ENCODE measurements at places on chromosomes 6 and 20. TPM values are rescaled to one million over a fixed set of nuclear protein-coding genes. Genes with fewer than 3 reads are reported as not detected.
A peak's percentile ranks its signal among the peaks of the same experiment; 100 is the strongest.

- H3K4me3 ChIP-seq: no peak overlapping the region
- H3K27me3 ChIP-seq: no peaks in the 10 kb centered on the region
- H3K36me3 ChIP-seq: no peaks in the 10 kb centered on the region
- no peaks in the 10 kb centered on the region for H3K4me1 ChIP-seq
- no peak overlapping the region for H3K27ac ChIP-seq
Measured at GRCh38 chr6:146335336-146335735, 208.3 kb upstream of the RAB32 start.

DNA sequence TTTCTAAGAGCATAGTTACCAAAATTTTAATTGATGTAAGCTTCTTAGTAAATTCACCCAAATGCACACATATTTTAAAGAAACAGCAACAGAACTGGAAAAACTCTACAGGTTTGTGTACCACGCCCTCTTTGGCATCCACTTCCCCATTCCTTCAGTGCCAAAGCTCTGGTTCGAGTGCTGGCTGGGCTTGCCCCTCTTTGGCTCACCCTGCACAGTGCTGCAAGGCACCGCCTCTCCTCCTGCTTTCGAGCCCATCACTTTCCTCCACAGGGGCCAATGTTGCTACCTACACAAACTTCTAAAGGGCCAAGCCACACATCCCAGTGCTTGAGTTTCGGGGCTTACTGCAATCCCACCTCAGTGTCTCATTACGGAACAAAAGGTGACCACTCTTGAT lies 9.6 kb downstream of the LRP11 start:
- H3K4me1 ChIP-seq: no peaks in the 10 kb centered on the region
- no peaks in the 10 kb centered on the region for H3K27me3 ChIP-seq
- no peaks in the 10 kb centered on the region for H3K36me3 ChIP-seq

- DNase-seq: no peak
- no peaks in the 10 kb centered on the region for H3K36me3 ChIP-seq
- H3K27ac ChIP-seq: no peak overlapping the region
Measured at GRCh38 chr6:161232010-161232409, 41.9 kb downstream of the AGPAT4 start.

DNA sequence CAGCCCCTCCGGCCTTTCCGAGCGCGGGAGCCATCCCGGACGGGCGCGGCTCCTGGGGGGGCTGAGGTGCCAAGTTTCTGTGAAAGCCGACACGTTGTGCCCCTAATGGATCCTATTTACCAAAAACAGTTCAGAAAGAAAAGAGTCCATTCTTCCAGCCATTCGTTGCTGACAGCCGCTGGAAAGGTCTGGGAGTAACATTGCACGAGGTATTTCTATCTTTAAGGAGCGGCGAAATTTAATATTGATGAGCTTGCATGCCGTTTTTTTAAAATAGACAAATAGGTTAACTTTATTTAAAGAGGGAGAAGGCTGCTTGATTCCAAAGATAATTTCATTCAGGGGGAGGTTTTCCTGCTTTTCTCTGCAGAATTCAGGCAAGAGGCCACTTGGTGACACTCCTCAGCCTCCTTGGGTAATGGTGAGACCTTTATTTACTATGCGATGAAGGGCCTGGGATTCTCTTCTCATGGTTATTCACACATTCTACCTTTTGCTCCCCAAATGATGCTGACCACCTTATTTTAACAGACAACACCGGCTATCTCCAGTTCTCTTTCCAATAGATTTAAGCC lies 988 bp downstream of the TIAM2 start:
- peak overlapping the region; percentile 42 for H3K4me3 ChIP-seq
- DNase-seq: no peak
- no peaks in the 10 kb centered on the region for H3K27me3 ChIP-seq
- H3K4me1 ChIP-seq: peaks cover 10% of the 10 kb centered on the region
- no peaks in the 10 kb centered on the region for H3K36me3 ChIP-seq
- peak overlapping the region; percentile 69 for H3K27ac ChIP-seq

DNA sequence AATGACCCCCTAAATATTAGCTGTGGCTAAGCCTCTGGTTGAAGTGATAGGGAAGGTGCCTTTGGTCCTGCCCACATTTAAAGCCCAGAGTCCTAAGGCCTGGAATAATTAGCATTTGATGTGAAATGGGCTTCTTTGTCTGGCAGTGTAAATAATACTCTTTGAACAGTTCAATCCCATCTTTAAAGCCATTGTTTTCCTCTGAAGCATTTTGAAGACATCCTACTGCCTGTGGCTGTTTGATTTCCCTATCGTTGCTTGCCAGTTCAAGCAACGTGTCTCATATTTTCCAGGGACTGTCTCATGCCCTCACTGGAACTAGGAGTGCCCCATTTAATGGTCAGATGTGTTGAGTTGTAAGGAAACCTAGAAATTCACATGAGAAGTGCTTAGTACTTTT lies 89.3 kb upstream of the BTN3A2 start:
- peaks cover 12% of the 10 kb centered on the region for H3K4me1 ChIP-seq
- no peak for DNase-seq
- no peaks in the 10 kb centered on the region for H3K27me3 ChIP-seq
- no peak overlapping the region for H3K27ac ChIP-seq
- no peaks in the 10 kb centered on the region for H3K36me3 ChIP-seq

DNA sequence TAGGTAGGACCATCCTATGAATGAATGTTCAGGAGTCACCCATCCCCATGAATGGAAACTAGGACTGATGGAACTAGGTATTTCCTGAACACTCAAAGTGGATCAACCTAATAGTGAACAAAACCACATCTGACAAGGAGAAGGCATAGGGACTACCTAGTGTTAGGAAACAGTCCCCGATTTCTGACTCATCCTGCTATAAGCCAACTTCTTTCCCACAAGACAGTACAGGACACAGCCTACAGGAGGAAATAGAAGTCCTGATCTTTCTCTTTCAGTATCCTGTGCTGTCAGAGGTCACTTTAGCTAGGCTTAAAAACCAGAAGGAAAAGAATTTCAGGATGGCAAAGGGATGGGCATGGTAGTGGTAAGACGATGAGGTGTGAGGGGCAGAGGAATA lies 19.5 kb upstream of the GMDS start:
- no peak overlapping the region for H3K27ac ChIP-seq
- H3K4me3 ChIP-seq: no peak overlapping the region
- no peaks in the 10 kb centered on the region for H3K36me3 ChIP-seq
- no peaks in the 10 kb centered on the region for H3K27me3 ChIP-seq

DNA sequence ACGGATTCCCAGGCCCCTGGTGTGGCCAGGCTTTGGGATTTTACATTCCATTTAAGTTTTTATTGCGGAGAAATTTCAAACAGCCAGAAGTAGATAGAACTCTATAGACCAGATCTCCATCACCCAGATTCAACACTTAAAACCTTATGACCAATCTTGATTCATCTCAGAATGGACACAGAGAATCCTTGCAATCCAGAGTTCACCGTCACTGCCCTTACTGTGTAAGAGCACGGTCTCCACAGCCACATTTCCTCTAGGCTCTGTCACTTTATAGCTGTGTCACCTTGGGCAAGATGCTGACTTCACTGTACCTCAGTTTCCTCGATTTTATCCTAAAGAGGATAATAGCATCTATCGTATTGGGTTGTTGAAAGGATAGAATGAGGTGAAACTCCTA lies 979 bp downstream of the ZNF133 start:
- no peaks in the 10 kb centered on the region for H3K4me1 ChIP-seq
- no peak overlapping the region for H3K27ac ChIP-seq
- H3K36me3 ChIP-seq: no peaks in the 10 kb centered on the region
- no peaks in the 10 kb centered on the region for H3K27me3 ChIP-seq

DNA sequence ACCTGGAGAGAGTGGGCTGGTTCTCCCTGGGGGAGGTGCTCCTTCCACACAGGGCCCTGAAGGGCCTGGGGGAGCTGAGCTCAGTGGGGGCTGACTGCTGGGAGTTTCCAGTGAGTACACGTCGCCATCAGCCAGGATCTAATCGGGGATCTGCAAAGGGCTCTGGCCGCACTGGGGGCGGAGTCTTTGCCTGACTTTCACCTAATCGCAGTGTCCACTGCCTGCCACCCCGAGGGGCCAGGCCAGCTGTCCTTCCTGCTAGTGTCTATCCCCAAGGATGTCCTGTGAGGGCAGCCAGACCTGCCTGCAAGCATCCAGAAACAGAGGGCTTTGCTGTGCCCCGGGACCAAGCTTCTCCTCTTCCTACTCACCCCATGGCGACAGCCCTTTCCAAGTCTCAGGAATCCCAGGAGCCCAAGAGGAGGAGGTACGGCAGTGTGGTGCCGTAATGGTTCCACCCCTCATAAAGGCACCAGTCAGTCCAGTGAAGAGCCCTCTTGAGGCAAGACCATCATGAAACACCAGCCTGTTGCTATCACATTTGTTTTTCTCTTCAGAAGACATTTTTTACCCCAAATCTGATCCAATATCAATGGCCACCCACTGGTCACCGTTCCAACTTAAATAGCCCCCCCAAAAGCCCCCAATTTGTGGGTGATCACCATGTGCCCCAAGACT lies 243.1 kb upstream of the ECI2 start:
- no peaks in the 10 kb centered on the region for H3K27me3 ChIP-seq
- H3K36me3 ChIP-seq: no peaks in the 10 kb centered on the region
- H3K27ac ChIP-seq: no peak overlapping the region
- no peak for DNase-seq

- H3K27ac ChIP-seq: no peak overlapping the region
- H3K27me3 ChIP-seq: no peaks in the 10 kb centered on the region
- DNase-seq: no peak
- no peaks in the 10 kb centered on the region for H3K36me3 ChIP-seq
Measured at GRCh38 chr6:75334266-75335040, 49.9 kb upstream of the TMEM30A start.

DNA sequence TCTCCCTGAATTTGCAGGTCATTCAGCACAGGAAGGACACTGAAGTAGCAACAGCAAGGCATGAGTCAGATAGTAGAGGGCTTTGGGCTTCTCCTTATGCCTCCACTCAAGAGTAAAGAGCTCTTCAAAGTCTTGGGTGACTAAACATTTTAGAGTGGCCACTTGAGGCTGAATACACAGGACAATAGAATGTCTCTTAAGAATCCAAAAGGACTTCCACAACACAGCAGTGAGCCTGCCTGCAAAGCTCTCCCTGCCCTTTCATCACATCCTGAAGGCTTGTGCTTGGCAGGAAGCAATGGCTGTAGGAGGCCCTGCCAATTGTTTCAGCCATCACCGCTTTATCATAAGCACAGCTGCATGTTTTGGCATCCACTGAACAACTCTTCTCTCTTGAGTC lies 36.8 kb downstream of the FOXQ1 start:
- no peak for DNase-seq
- H3K27ac ChIP-seq: no peak overlapping the region
- no peaks in the 10 kb centered on the region for H3K36me3 ChIP-seq
- no peak overlapping the region for H3K4me3 ChIP-seq

- H3K27me3 ChIP-seq: no peaks in the 10 kb centered on the region
- H3K36me3 ChIP-seq: peaks cover 31% of the 10 kb centered on the region
- H3K27ac ChIP-seq: no peak overlapping the region
- no peak for DNase-seq
Measured at GRCh38 chr6:38151580-38152500, 332.3 kb downstream of the ZFAND3 start.

GRCh38 chr20:64247970-64248841 lies 7.3 kb upstream of the PCMTD2 start:
- no peak overlapping the region for H3K4me3 ChIP-seq
- H3K27ac ChIP-seq: no peak overlapping the region
- H3K27me3 ChIP-seq: no peaks in the 10 kb centered on the region
- no peaks in the 10 kb centered on the region for H3K4me1 ChIP-seq

DNA sequence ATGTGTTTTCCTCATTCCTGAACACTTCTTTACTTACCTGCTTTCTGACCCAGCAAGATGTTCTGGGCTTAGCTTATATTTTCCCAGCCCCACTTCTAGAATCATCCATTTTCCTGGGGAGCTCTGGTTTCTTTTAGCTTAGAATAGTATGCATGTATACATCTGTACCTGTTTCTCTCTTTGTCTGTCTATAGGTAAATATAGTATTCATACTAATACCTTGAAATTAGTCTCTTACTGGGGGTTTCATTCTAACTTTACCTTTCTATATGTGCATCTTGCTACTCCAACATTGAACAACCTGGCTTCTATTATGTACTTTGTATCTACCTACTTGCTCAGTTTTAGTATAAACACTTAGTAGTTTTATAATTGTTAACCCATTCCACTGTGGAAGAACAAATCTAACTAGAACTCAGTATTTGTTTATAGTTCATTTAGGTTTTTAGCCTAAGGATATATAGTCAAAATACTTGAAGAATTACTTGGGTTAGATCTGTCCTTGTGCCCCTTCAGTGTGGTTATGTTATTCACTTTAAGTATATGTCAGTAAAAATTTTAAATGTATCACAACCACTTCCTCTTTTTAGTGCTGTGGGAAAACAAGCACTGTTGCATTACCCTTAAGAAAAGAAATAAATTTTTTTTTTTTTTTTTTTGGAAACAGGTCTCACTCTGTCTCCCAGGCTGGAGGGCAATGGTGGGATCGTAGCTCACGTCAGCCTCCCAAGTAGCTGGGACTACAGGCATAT lies 54.0 kb downstream of the ASXL1 start:
- no peak overlapping the region for H3K27ac ChIP-seq
- no peaks in the 10 kb centered on the region for H3K36me3 ChIP-seq
- no peak overlapping the region for H3K4me3 ChIP-seq
- H3K4me1 ChIP-seq: no peaks in the 10 kb centered on the region
- no peaks in the 10 kb centered on the region for H3K27me3 ChIP-seq

DNA sequence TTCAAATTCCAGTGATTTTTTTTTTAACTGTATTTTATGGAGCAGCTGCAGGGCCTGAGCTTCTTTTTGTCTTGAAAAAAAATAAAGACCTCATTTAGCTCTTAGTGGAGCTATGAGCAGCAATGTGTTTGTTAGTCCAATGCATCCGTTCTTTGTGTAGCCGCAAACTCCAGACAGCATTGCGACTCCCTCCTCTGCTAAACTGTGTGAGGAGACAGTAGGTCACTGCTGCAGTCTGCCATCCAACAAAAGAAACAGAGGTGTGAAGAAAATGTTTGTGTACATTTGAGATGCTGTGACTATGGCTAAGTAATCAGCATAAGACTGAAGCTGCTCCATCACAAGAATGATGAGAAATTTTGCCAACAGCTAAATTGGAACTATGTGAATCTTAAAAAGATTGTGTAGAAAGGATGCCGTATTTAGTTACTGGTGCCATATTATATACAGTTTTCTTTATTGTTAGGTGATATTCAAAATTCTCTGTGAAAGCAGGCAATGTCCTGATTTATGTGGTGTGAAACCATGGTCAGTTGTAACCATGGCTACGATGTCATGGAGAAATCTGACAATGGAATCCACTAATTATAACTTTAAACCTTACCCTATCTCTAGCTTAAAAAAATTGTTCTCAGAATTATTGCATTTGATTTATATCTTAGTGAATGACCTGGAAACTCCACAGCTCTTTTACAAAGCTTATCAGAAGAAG lies 428.8 kb upstream of the EPHA7 start:
- H3K27me3 ChIP-seq: no peaks in the 10 kb centered on the region
- H3K4me1 ChIP-seq: no peaks in the 10 kb centered on the region

- no peak for DNase-seq
- no peak overlapping the region for H3K27ac ChIP-seq
- no peak overlapping the region for H3K4me3 ChIP-seq
- no peaks in the 10 kb centered on the region for H3K27me3 ChIP-seq
- no peaks in the 10 kb centered on the region for H3K4me1 ChIP-seq
Measured at GRCh38 chr6:74891349-74891831, 314.5 kb downstream of the COL12A1 start.

Gene RIN2
- 177 TPM for total RNA-seq

Gene KCNQ2
- total RNA-seq: not detected

Gene SLC17A9
- total RNA-seq: 4.9 TPM

Gene AKAP7
- total RNA-seq: 8.4 TPM

Gene PAK5
- total RNA-seq: not detected

Gene BMP2
- total RNA-seq: 29.8 TPM

Gene TRIM26
- total RNA-seq: 93.0 TPM

Gene SLC17A4
- total RNA-seq: 79.3 TPM

Gene MOG
- total RNA-seq: not detected

Gene OPRM1
- total RNA-seq: not detected

Gene TSPO2
- not detected for total RNA-seq
